ENCODE measurements at places on chromosomes 16 and 17.

- DNase-seq: no peak
These were observed 46.8 kb downstream of the FOXK2 start for GRCh38 chr17:82566129-82566960.

GRCh38 chr17:57429966-57430365, 173.6 kb downstream of the MSI2 start:
- DNase-seq: no peak

GRCh38 chr16:83603723-83604570, 203.8 kb upstream of the HSBP1 start:
- no peak for DNase-seq

DNA sequence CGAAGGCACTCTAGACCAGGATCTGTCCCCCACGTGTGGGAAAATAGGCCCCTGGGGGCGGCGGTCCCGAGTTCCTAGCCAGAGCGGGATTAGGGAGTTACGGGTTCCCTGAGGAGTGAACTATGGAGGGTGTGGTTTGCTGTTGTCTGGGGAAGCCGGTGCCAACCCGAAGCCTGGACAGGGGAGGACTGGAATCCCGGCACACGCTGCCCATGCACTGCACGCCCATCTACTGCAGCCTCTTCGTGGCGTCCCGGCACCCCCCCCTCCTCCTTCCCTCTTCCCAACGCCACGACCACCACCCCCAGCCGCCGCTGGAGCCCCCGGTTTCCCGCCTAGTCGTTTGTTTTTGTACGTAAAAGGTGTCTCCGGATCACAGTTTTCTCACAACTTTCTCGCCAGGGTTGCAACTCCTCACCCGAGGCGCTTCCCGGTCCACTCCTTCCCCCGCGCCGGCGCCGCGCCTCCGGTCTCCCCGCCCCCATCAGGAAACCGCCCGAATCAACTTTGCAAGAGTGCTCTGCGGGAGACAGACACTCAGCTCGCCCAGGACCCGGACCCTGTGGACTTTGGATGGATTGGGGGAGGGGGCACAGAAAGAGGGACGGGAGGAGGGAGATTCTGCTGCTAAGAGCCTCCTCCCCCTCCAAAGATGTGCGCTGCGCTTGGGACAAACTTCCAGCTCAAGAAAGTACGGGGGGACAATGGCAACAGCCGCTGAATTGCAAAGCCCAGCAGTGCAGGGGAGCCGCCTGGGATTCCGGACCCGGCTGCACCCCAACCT, 1.4 kb upstream of the LHX1 start:
- no peak for DNase-seq

- peak; percentile 91 for DNase-seq
These were observed 23.2 kb downstream of the ITGB3 start for GRCh38 chr17:47276868-47277267.

GRCh38 chr17:80992948-80993624, 1.4 kb downstream of the CHMP6 start:
- peak; percentile 30 for DNase-seq

DNA sequence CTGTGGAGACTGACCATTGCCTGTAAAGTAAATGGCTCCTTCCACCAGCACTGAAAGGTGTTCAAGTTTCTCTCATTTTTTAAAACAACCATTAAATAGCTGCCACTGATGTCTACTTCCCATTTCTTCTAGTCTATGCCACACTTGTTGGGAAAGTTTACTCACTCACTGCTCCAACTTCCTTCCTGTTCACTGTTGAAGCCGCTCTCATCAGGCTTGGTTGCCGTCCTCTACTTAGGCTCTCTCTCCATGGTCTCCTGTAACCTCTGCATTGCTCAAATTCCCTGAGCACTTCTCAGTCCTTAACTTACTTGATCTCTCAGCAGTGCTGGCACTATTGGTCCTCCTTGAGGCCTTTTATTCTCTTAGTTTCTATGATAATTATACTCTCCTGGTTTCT, 32.4 kb downstream of the SNX11 start:
- DNase-seq: no peak

DNA sequence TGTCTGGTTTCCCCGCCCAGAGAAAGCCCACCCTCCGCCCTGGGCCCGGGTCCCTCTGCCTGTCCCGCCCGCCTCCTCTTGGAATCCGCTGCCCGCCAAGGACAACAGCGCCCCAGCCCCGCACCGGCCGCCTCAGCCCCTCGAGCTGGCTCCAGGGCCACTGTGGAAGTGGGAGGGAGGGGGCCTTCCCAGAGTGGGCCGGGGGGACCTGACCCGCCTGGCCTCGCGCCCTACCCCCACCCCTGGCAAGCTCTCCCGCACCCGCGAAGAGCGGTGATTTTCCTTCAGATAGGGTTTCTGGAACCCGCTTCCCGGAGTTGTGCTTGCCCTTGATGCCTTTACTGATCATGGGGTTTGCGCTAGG, 2.3 kb upstream of the CBX8 start:
- DNase-seq: no peak

- peak; percentile 81 for DNase-seq
These were observed 15.2 kb downstream of the MED24 start for GRCh38 chr17:40038882-40039513.

- no peak for DNase-seq
These were observed 206.0 kb downstream of the CYB561 start for GRCh38 chr17:63240106-63240505.

GRCh38 chr17:58873926-58874325, 118.3 kb downstream of the PPM1E start:
- DNase-seq: no peak

- DNase-seq: no peak
These were observed 3.0 kb downstream of the UBALD2 start for GRCh38 chr17:76268015-76268749.

DNA sequence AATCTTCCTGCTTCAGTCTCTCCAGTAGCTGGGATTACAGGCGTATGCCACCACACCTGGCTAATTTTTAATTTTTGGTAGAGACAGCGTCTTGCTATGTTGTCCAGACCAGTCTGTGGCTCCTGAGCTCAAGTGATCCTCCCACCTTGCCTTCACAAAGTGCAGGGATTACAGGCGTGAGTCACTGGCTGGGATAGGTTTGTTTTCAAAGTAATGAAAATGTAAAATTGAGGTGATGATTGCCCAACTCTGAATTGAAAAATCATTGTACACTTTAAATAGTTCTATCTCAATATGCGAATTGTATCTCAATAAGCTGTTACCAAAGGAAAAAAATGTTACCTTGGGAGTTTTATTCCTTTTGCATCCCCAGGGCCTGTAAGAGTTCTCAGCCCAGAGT, 1.2 kb upstream of the AMFR start:
- no peak for DNase-seq

DNA sequence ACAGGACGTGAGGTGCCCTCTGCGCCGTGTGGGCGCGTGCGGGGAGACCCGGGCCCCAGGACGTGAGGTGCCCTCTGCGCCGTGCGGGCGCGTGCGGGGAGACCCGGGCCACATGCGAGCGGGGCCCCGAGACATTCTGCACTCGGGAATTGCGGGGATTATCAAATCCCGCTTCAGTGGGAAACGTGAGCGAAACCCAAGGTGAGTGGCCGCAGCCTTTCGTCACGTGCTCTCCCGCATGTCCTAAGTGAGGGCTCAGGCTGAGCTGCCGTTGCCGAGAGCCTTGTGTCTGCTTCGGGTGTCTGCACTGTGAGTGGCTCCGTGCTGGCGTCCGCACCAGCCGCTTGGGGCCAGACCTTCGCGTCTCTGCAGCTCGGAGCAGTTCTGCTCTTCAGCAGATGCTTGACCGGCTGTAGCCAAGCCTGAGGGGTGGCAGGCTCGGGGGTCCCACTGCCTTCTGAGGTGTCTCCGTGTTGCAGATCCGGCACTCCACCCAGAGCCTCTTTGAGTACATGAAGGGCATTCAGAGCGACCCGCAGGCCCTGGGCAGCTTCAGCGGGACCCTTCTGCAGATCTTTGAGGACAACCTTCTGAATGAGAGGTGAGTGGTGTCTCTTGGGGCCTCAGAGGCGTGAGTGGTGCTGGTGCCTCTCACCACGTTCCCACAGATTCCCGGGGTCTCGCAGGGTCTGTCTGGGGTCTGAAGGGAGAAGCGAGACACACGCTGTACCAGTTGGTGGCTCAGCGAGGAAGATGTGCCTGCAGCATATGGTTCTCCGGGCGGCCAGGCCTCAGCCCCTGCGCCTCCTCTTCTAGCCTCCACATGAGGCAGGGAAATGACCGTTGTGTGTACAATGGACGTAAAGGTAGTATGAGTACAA, 90.5 kb upstream of the ZNF750 start:
- DNase-seq: peak; percentile 25

GRCh38 chr16:54316095-54316889, 29.7 kb upstream of the IRX3 start:
- DNase-seq: no peak

DNA sequence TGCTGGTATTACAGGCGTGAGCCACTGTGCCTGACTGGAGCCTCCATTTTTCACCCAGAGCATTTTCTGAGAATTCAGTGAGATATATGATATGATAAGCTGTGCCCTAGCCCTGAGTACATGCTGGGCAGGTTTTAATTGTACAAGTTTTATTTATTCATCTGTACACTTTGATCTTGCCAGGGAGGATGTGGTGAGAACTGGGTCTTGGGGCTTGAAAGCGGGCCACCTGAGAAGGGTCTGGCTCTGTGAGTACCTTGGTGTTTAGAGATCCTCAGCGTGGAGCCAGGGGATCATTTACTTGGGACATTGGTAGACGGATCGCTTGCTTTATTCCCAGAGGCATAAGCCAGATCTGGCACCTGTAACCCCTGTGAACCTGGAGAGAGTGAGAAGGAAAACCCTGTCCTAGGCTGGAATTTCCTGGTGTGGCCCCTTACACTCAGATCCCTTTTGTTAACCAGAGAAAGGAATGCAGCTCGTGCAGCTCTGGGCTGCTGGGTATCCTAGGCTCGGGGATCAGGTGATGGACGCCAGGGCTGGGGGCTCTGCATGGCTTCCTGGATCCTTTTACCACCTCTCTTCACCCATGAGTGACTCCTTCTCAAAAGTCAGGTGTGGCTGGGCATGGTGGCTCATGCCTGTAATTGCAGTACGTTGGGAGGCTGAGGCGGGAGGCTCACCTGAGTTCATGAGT, 91.9 kb downstream of the ABCC1 start:
- no peak for DNase-seq

DNA sequence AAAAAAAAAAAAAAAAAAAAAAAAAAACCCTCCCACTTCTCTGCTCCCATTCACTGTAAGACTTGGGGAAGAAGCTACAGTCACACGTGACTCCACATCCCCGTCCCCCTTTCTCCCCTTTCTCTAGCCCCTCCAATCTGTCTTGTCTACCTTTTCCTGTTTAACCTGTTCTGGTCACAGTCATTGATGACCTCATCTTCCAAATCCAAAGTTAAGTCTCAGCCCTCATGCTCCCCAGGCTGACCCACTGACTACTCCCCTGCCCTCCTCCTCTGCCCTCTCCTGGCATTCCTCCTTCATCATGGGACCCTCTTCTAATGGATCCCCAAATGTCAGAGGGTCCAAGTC, 1.6 kb upstream of the CDH5 start:
- DNase-seq: no peak

GRCh38 chr16:73485880-73486279, 438.0 kb upstream of the ZFHX3 start:
- no peak for DNase-seq

DNA sequence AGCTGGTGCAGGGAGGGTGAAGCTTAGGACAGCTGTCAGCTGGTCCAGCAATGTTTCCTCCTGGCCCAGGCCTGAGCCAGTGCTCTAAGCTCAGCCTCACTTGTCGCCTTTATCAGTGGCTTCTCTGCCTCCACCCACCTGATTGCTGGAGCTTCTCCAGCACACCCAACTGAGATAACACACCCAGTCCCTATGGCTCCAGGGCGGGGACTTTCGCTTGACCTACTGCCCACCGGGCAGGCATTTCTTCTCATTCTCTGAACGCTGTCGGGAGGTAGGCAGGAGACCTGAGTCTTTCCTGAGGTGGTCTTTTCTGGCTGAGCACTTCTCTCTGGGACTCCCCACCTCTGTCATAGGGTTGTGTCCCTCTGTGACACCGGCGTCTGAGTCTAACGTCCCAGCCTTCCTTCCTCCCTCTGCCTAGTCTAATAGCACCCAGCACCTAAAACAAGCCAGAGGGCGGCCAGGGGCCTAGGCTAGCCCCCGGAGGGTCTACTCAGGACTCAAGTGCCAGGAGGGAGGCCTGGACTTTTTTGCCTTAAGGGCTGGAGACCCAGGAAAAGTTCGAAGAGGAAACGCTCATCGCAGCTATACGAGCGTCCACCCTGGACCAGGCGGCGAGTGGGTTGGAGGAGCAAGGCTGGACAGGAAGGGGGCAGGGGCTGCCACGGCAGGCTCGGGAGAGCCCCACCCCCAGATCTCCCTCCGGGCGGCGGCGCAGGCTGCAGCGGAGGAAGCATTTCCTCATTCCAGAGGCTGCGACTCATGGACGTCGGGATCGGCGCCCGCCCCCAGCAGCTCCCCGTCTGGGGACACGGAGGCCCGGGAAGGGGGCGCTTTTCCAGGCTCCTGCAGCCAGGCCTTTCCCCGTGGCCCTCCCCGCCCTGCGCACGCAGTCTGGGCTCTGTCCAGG, 756 bp downstream of the TAX1BP3 start:
- DNase-seq: peak; percentile 96

- DNase-seq: no peak
These were observed 45.8 kb upstream of the CDRT4 start for GRCh38 chr17:15513058-15513791.

DNA sequence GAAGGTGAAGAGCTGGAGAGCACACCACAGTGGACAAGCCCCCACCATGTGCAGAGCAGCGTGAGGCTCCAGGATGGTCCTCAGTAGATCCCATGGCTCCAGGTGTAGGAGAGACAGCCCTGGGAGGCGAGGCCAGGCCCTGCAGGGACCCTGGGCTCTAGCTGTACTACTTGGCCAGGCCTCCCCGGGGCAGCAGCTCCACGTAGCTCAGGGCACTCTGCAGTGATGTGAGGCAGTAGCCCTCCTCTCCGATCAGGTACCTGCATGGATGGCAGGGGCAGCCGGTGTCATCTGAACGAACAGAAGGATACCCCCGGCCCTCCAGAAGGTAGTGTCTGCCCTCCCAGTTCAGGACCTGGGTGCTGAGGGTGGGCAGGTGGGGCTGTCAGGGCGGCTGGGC, 6.2 kb upstream of the SPATA2L start:
- no peak for DNase-seq

GRCh38 chr17:4717791-4718190, 7.4 kb downstream of the ARRB2 start:
- DNase-seq: no peak

DNA sequence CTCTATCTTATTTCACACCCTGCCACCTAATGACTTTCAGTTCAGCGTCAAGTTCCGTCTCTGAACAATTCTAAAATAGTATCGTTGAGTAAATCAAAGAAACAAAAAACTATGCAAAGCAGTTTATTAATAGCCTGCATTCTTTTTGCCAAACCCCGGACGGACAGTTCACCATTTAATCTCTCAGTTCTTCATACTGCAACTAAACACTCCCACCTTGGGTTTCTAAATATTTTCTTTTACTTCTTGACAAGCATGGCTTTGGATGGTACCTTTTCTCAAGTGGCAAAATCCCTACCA, 1.2 kb downstream of the MYH11 start:
- no peak for DNase-seq

- DNase-seq: peak; percentile 52
These were observed 157.1 kb downstream of the RGS9 start for GRCh38 chr17:65294181-65294719.

GRCh38 chr16:87499189-87499486, 6.3 kb upstream of the ZCCHC14 start:
- no peak for DNase-seq

All from left hindlimb (tissue), 1 donor.